ENCODE measurements at places on chromosomes 2 and 18.

GRCh38 chr18:53253789-53254188 is 913.8 kb downstream of the DCC start:
- no peak for DNase-seq

- DNase-seq = no peak
Observed at GRCh38 chr2:169664978-169665930, 29.0 kb downstream of the CFAP210 start.

- no peak for DNase-seq
Observed at GRCh38 chr2:68784915-68785314, 50.3 kb downstream of the ARHGAP25 start.

GRCh38 chr18:3538954-3539617 is 89.1 kb downstream of the TGIF1 start:
- DNase-seq = no peak

DNA sequence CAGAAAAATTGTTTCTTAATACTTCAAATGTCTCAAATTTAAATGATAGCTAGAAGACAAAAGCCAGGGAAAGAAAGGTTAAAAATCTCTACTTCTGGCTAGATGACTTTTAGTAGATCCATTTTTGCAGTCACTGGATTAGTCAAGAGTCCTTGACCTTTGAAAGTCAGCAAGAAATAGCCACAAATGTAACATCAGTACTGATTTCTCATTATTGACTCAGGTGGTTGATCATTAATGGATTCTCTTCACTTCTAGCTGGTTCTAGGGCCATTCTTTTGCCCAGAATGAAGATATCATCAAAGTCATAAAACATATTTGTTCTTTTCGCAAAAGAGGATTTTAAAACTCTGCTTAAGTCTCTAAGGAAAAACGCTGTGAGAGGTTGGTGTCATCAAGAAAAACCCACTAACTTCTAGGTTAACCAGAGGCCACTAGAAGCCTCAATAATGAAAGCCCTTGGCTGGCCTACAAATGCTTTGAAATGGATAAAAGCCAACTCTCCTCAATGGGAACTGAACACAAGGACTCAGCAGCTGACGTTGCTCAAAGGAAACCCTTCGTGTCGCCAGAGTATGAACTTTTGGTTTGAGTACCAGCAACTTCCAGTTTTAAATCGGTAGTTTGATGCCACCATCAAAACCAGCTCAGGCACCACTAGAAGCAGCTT is 66.3 kb downstream of the IRS1 start:
- DNase-seq = no peak

- DNase-seq = no peak
Observed at GRCh38 chr2:142974288-142975024, 97.0 kb downstream of the KYNU start.

- DNase-seq = no peak
Observed at GRCh38 chr2:129469871-129470270, 509.6 kb upstream of the RAB6C start.

DNA sequence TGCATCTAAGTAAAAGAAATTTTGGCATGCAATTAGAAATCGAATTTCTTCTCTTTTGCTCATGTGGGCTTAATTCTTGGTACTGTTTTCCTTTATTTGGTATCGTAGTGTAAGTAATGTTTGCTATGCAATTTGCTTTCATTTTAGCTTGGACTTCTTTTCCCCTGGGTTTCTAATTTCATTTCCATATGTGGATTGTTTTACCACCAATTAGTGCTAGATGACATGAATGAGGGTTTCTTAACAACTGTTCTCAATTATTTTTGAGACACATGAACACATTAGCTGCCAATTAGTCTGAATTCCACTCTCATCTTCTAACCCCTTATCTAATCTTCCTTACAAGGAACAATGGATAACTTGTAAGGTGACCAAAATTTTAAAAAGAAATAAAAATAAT is 1047.2 kb upstream of the PIK3C3 start:
- no peak for DNase-seq

- DNase-seq = no peak
Observed at GRCh38 chr2:75033516-75033915, 75.1 kb downstream of the POLE4 start.

- DNase-seq = no peak
Observed at GRCh38 chr2:64568836-64569235, 44.7 kb downstream of the AFTPH start.

- DNase-seq = no peak
Observed at GRCh38 chr2:5693287-5694201, 1.4 kb downstream of the SOX11 start.

GRCh38 chr18:10249801-10250200 is 204.6 kb upstream of the APCDD1 start:
- DNase-seq = no peak

GRCh38 chr2:108212671-108213070 is 27.1 kb upstream of the SULT1C3 start:
- DNase-seq = no peak

DNA sequence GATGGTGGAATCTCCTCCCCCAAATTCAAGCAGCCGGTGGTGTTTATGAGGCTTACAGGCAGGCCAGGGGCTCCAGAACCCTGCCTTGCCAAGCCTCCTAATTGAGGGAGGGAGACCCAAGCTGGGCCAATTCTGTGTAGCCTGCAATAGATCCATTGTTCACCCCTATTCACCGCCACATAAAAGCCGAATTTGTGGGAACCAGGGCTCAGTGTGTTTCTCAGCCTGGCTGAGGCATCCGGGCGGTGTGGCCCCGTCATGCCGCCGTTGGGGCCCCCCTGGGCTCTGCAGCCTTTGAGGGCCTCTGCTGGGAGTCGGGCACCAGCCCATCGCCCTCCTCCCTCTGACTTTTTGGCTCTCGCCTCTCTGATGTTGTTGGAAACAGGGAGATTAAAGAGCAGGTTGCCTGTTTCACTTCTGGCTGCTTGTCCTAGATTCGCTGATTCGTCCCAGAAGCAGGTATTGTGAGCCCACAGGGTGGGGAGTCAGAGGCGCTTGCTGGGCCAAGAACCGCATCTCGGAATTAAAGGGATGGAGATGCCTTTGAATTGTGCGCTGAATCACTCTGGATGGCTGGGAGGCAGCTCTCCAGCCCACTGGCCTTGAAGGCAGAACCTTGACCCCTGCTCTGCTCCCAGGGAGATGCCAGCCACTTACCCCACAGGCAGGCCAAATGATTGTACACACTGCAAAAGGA is 14.7 kb upstream of the OTOS start:
- no peak for DNase-seq

- DNase-seq = no peak
Observed at GRCh38 chr2:58973811-58974281, 732.7 kb upstream of the FANCL start.

DNA sequence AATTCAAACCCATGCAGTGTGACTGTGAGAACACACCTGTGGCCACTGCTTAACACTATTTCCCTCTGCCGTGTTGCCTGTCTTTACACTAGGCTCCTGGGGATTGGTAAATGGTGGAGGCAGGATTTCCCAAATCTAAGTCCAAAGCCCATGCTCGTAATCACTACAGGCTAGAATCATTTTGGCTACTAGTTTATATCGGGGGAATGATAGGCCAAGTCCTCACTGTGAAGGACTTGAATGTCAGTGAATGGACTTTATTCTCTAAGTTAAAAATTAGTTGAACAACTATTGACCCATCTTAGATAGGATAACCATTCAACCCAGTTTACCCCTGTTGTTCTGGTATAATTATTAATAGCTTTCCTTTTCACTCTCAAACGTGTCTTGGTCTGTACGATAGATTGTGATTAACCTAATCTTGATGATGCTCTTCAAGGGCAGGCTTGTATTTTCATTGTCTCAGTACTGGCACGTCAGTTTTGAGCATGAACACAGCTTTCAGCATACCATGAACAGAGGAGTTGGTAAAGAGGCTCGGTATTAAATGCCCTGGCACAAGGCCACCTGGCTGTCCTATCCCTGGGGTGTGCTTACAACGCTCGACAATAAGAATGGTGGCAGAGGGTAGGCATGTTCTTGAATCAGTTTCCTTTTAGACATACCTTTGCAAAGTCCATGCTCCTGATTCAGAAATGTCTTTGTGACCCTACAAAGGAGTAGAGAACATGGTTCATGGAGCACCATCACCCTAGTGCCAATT is 148.8 kb downstream of the RTN4 start:
- no peak for DNase-seq

- DNase-seq = no peak
Observed at GRCh38 chr2:18464913-18465312, 95.5 kb downstream of the RDH14 start.

- no peak for DNase-seq
Observed at GRCh38 chr2:100840519-100840918, 20.6 kb downstream of the NPAS2 start.

DNA sequence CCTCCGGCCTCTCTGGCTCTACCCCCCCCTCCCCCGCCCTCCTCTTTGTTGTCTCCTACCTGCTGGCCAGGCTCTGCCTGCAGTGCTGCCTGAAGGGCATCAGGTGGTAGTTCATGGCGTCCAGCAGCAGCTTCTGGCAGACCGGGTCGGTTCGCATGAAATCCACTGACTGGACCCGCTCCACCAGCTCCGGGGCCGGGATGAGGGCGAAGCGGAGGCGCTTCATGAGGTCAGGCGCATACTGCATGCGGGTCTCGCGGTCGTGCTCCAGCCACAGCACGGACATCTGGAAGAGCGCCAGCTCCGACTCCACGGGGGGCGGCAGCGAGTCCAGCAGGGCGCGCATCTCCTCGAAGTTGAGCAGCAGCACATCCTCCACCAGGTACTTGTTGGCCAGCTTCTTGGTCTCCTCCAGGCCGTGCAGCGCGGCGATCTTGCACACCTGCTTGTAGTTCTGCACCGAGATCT is 3.2 kb downstream of the KLHL14 start:
- DNase-seq = no peak
